ENCODE measurements at places on chromosomes 11 and 22.

DNA sequence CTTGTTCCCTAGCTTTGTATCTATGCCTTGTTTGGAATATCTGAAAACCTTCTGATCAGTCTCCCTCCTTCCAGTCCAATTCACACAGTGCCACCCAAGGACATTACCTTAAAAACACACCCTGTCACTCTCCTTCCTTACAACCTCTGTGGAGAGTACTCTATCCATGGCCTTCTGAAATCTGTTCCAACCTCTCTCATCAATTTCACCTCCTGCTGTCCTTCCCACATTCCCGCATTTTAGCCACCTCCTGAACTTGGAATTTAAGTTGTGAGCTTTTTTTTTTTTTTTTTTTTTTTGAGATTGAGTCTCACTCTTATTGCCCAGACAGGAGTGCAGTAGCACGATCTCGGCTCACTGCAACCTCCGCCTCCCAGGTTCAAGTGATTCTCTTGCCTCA lies 824.8 kb downstream of the METTL15 start:
- no peak for DNase-seq

DNA sequence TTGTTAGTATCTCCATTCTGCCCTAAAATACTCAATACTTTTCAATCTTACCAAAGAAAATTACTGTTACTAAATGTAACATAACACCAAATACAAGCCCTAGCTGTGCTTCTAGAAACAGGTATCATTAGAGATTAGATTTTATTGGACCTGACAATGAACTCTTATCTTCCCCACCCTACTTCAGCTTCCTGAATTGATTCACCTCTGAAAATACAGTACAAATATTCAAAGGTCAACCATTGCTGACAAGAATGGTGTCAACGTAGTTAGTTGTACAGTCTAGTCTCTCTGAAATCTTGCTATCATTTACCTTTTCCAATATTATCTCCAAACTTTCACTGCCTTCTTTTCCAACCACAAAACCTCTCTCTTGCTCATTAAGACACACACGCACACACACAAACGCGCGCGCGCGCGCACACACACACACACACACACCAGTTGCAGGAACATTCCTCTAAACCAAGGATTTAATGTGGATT lies 22.4 kb downstream of the LRRC4C start:
- DNase-seq: no peak

DNA sequence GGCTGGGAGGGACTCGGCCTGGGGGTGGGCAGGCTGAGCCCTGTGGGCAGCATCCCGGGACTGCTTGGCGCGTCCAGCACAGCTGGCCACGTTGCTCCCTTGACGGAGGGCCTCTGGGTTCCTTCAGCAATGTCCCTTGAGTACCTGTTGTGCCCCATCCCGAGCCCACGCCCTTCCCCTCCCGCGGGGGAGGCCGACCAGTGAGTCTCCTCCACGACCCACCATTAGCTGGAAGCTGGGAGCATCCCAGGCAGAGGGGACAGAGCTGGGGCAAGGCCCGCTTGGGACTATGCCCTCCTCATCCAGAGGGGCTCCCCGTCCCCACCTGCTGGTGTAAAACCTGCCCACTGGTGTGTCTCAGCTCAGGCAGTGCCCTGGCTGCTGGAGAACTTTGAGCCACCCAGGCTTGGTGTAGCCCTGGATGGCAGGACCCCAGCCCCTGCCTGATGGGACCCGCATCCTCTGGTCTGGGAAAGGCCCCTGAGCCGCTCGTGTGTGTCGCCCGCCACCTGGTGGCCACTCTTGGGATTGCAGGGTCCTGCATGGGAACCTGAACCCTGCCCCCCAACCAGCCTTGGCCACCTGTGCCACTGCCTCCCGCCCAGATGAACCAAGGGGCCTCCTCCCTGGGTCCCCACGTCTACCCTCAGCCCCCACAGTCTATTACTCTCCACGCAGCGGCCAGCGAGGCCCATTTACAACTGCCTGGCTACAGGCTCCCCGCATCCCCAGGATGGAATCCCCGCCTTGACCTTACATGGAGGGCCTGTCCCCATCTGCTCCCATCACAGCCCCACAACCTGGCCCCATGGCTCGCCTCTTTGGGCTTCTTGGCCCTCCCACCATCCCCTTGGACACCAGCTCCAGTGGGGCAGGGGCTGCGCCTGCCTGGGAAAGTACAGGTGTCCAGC lies 16.6 kb upstream of the ARHGAP8 start:
- peak; percentile 41 for DNase-seq

DNA sequence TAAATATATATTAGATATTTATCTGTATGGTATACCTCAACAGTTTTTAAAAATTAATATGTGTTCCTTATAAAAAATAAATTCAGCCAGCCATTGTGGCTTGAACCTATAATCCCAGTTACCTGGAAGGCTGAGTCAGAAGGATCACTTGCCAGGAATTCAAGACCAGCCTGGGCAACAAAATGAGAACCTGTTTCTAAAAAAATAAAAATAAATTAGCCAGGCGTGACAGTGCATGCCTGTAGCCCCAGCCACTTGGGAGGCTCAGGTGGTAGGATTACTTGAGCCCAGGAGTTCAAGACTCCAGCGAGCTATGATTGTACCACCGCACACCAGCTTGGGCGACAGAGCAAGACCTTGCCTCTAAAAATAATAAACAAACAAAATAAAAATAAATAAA lies 54.9 kb downstream of the PHF21A start:
- no peak for DNase-seq

DNA sequence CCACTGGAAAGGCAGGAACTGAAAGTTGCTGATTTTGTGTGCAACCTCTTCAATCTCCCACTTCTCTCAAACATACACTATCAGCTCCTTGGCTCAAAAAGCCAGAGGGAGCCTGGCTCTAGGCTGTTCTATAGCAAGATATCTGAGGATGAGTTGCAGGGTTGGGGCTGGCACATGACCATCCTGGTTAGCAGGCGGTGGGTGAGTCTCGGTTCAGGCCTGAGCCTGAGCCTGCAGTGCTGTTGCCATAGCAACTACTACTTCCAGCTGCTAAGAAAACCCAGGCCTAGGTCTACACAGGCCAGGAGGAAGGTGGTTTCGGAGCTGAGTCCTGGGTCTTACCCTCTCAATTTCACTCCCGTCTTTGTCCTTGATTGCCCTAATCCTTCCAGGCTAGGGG lies 39.0 kb downstream of the CWC15 start:
- DNase-seq: peak; percentile 79

- DNase-seq: no peak
Observed at GRCh38 chr22:26313291-26313690, 115.8 kb upstream of the ASPHD2 start.

DNA sequence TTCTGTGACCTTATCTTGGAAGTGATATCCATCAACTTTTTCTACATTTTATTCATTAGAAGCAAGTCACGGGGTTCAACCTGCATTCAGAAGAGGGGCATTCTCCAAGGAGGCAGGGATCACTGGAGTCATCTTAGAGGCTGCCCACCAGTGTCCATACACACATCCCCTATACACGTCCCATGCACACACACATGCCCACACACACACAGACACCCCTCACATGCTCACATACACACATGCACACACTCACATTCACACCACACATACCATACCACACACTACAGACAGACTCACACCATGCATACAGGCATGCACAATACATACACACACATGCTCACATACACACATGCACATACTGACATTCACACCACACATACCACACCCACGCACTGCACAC lies 884.7 kb downstream of the TBC1D22A start:
- no peak for DNase-seq

DNA sequence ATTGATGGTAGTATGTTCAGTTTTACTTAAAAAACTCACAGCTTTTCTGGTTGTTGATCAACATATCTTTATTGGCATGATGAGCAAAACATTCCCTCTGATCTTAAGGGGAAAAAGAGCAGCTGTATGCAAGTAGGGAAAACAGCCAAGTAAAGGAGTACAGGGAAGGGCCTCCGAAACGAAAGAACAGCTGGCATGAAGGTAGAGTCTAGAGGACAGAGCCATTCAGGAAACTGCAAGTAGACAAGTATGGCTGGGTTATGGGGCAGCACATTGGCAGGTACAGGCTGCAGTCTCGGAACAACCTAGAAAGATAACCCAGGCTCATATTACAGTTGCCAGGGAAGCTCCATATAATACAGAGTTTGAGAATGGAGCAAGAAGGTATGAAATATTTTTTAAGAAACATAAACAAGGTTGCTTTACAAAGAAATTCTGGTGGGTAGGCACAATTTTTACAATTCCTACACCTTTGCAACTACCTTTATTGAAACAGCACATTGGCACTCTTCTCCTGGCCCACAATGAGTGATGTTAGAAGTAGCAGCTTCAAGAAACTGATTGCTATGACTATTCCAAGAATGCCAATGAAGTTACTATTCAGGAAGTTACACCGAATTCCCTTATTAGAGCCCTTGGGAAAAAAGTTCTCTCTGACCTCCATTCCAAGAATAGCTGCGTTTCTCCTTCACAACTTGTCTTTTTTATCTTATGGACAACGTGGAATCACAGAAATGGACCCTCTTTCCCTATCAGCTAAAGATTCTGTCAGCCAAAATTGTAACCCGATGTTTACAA lies 45.2 kb downstream of the LGR4 start:
- DNase-seq: peak; percentile 21

GRCh38 chr22:44309137-44309536 lies 3.6 kb downstream of the SHISAL1 start:
- peak; percentile 96 for DNase-seq

DNA sequence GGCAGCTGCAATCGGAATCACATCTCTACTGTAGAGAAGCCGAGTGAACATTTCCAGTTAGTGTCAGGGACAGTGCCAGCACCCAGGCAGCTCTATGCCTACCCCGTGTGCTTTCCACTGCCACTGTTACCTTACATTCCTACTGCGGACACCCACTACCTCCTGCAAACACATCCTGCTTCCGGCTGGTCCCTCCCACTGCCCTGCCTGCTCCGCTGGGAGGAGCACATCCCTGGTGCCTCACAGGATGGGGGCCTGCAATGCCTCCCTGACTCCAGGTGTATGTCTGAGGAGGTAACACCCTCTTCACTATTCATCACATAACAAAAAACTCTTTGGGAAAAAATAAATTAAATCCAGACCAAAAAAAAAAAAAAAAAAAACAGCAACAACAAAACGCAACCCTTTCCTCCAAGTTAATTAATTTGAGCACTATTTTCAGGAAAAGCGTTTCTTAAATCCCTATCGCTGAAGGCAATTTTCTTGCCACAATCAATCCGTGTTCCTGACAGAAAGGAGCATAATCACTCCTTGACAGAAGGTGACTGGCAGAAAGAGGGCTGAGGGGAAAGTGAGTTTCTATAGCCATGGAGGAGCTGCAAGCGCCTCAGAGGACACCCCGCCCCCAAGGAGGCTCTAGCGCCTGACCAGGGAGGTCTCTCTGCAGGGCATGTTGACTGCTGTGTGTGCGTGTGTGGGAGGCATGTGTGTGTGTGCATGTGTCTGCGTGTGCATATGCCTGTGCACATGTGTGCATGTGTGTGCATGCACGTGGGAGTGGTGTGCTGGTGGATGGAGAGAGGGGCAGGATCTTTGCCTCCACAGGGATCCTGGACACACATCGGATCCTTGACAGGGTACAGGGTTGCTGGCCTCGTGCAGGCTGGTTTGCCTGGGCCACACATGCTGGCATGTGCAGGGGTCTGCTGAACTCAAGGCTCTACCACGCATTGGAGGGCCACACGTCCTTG lies 134.8 kb upstream of the NTM start:
- no peak for DNase-seq

DNA sequence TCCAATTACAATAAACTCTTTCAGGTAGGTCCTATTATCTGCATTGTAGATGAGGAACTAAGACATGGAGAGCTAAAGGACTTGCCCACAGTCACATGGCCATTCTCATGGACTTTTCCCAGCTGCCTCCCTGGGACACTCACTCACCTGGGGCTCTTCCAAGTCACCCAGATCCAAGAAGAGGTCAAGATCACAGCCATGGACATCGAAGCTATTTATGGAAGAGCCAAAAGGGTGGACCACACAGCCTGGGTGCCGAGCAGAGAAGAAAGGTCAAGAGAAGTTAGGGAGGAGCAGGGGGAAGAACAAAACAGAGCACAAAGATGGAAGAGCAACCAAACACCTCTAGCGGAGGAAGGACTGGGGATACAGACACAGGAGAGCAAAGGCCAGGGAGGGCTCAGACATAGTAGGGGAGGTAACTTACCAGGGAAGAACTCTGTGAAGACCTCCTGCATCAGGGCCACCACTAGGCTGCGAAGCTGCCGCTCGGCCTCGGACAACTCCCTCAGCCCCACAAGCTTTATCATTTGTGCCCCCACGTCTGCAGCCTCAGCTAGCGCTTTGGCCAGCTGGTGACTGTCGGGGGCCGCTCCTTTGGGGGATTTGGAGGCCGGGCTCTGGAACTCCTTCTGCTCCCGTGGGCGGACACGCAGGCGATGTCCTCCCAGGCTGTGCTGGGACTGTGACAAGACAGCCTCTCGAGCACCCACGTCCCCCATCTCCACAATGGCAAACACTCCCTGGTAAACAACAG lies 7.4 kb upstream of the EEF1G start:
- DNase-seq: no peak

GRCh38 chr11:36212564-36213392 lies 76.4 kb downstream of the COMMD9 start:
- no peak for DNase-seq
